ENCODE measurements at places on chromosomes 2 and 18. TPM values are rescaled to one million over a fixed set of nuclear protein-coding genes. Genes with fewer than 3 reads are reported as not detected.

DNA sequence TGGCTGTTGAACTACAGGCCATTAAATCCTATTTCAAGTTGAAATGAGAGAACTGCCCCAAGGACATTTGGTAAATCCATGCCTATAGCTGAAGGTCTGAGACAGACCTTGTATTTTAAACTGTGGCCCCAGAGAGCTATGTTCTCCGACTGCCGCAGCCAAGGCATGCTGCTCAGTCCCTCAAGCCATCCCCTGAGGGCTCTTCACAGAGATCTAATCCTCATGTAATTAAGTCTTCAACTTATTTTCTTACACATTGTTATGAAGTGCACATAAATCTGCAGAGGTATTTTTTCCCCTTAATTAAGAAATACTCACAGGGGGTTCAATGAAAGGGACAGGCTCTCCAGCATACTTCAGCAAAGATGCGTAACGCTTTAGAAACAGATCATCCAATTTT is 50.6 kb downstream of the ABCG8 start:
- DNase-seq: no peak

DNA sequence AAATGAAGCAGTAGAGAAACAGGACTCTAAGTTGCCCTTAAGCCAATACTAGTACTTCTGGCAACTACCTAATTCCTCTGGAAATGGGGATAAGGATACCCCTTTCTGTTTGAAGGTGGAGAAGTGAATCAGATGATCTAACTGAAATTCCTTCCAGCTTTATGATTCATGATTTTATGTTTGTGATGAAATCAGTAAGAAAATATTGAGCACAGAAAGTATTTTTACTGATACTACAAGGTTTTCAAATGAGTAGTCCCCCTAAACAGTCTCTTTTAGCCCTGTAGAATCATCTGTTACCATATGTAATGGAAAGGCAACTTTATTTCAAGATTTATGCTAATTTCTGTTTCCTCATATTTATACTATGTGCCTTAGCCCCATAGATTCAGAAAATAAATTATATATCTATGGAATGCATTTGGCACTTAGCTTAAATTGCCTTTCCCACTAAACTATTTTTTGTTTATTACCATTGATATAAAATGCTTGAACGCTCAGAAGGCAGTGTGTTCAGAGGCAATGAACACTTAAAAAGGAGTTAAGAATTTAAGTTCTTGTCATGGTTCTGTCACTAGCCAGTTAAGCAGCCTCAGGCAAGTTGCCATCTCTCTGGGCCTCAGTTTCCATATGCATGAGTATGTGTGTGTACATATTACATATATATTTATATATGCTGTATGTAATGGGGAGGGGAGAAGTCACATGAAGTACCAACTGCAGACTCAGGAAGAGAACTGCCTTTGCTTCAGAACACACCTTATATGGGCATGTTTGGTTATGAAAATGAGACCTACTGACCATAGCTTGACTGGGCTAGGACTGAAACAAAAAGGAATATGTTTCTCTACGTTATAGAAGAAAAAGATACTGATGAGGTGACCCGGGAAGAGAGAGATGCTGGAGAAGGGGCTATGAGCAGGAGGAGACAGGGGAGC is 97.7 kb downstream of the CDC42EP3 start:
- no peak for DNase-seq

DNA sequence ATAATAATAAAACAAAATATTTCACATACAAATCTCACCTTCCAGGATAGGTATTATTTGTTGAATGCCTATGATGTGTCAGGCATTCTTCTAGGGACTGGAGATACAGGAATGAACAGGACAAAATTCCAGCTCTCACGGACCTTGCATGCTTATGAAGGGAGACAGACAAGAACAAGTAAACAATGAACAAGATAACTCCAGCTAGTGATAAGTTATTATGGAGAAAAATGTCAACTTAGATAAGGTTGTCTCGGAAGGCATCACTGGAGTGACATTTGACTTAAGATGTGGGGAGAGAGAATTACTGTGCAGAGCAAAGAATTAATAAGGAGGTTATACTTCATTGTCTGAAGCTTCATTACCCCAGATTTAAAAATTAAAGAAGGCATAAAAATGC is 836.7 kb downstream of the SOCS6 start:
- DNase-seq: no peak

DNA sequence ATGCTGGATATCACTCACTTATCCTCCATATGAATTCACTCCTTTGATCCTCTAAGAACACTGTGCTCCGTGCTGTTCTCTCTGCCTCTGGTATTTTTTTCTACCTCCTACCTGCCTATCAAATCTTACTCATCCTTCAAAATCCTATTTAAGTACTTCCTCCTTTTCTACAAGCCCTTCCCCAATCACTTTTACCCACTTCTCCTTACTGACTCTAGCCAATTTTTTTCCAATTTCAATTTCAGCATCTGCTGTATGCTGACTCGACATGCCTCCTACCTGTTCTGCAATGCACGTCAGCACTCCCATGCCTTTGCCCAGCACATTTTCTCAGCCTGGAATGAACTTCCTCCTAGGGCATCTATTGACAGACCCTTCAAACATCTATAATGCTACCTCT is 37.3 kb upstream of the LNPK start:
- DNase-seq: no peak

- DNase-seq: no peak
Measured at GRCh38 chr2:145146691-145147090, 626.8 kb upstream of the ZEB2 start.

DNA sequence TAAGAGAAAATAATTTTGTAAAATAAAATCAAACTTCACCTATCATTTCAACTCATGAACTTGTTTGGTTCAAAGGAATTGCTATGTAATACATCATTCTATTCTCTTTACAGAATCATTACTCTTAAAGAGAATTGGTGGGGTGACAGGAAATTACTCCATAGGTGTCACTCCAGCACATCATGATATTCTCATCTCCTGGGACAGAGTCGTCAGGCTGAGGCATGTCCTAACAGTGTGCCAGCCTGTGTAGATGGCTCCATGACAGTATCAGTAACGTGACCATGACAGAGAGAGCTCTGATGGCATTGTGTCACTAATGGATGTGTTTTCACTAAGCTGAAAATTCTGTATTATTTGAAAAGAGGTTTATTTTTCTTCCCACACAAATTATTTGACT is 13.9 kb downstream of the SPATS2L start:
- no peak for DNase-seq

GRCh38 chr2:8189316-8189715 is 492.5 kb upstream of the ID2 start:
- no peak for DNase-seq

- DNase-seq: no peak
Measured at GRCh38 chr18:7608781-7609201, 41.7 kb downstream of the PTPRM start.

- no peak for DNase-seq
Measured at GRCh38 chr18:29556070-29556469, 1379.1 kb upstream of the CDH2 start.

DNA sequence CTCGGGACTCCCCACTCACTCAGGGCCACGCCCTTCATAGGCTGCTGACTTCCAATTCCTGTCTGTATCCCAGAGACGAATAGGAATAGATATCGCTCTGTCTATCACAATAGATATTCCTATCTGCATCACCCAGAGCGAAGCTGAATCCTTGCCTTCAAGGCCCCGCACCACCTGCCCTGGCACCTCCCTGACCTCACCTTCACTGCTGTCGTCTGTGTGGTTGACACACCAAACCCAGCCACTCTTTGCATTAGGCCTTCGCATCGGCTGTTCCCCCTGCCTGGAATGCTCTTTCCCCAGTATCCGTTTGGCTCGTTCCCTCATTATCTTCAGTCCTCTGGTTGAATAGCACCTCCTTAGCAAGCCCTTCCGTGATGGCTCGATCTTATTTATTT is 43.5 kb downstream of the ATOH8 start:
- DNase-seq: no peak

DNA sequence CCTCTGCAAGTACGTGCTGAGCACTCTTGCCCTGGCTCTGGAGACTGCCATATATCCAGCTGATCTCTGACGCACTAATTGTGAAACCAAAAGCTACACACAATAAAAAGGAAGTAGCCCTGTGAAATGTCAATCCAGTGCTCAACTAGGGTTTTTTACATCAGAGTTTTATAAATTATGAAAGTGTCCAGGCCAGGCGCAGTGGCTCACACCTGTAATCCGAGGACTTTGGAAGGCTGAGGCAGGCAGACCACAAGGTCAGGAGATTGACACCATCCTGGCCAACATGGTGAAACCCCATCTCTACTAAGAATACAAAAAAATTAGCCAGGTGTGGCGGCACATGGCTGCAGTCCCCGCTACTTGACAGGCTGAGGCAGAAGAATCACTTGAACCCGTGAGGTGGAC is 24.5 kb upstream of the PEX13 start:
- peak; percentile 84 for DNase-seq

- DNase-seq: no peak
Measured at GRCh38 chr2:144452169-144452988, 67.5 kb downstream of the ZEB2 start.

DNA sequence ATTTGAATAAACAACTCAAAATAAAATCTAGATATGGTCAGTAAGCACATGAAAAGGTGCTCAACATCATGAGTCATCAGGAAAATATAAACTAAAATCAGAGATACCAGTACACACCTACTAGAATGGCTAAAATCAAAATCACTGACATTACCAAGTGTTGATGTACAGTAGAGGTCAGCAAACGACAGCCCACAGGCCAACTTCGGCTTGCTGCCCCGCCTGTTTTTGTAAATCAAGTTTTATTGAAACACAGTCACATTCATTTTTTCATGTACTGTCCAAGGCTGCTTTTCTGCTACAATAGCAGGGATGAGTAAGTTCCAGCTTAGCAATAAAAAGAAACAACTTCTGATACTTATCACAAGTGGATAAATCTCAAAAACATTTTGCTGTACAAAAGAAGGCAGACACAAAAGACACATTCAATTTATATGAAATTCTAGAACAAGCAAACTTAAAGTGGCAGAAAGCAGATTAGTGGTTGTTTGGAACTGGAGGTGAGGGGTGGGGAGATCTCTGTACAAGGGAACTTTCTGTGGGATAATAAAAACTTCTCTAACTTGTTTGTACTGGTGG is 32.1 kb downstream of the TRAK2 start:
- DNase-seq: no peak

GRCh38 chr2:191026377-191026776 is 12.4 kb upstream of the STAT1 start:
- DNase-seq: no peak

DNA sequence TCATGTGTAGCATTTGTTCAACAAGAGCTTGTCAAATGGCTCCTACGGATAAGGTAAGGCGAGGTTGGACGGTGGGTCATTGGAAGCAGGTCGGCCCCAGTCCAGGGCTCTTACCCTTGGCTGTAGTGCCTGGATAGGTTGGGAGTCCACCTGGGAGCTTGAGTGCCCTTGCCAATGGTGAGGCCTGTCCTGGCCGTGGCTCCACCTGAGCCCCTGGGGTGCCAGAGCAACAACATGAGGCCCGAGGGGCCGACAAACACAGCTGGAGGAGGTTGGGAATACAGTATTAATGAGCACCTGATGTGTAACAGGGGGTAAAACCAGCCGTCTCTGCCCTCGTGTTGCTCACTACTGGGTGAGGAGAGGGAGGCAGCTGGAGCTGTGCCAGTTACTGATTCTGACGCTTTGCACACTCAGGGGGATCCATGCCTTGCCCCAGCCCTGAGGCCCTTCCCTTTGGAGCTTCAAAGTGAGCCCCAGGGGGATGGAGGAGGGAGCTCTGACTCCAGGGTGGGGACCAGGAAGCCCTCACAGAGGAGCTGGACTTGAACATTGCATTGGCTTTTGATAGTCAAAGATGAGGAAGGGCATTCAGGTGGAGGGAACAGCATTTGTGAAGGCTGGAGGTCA is 87.2 kb downstream of the RHOB start:
- DNase-seq: no peak

GRCh38 chr2:107094450-107094986 is 208.6 kb upstream of the ST6GAL2 start:
- no peak for DNase-seq

MAPRE2 gene
- 107 TPM for polyA plus RNA-seq

TMEM37 gene
- polyA plus RNA-seq: not detected

AFG3L2 gene
- polyA plus RNA-seq: 22.3 TPM

SERPINB11 gene
- polyA plus RNA-seq: not detected

CYRIA gene
- 22.1 TPM for polyA plus RNA-seq

STK36 gene
- polyA plus RNA-seq: 3.1 TPM

MOCOS gene
- polyA plus RNA-seq: 0.08 TPM
